CD8-positive, alpha-beta T cell (primary cell): ENCODE measurements at places on chromosomes 6 and 20. TPM values are rescaled to one million over a fixed set of nuclear protein-coding genes. Genes with fewer than 3 reads are reported as not detected.

DNA sequence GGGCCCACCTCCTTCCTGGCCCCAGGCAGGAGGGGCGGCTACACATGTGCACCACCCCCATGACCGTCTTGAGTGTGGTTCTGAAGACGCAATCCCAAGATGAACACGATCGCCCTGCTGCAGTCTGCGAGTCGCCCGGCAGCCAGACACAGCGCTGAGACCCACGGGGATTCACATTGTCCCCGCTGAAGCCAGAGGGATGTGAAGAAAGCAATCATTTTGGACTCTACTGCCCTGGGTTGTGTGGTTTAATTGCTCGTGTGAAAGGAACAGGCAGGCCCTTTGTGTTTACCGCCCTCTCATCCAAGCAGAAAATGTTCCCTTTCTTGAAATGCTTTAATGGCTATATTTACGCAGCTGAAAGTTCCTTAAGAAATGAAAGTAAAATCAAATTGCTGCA, 279.5 kb downstream of the TAF4 start:
- DNase-seq, result no peak

- DNase-seq, result no peak
These were observed 86.6 kb upstream of the PAX1 start for GRCh38 chr20:21618759-21619416.

DNA sequence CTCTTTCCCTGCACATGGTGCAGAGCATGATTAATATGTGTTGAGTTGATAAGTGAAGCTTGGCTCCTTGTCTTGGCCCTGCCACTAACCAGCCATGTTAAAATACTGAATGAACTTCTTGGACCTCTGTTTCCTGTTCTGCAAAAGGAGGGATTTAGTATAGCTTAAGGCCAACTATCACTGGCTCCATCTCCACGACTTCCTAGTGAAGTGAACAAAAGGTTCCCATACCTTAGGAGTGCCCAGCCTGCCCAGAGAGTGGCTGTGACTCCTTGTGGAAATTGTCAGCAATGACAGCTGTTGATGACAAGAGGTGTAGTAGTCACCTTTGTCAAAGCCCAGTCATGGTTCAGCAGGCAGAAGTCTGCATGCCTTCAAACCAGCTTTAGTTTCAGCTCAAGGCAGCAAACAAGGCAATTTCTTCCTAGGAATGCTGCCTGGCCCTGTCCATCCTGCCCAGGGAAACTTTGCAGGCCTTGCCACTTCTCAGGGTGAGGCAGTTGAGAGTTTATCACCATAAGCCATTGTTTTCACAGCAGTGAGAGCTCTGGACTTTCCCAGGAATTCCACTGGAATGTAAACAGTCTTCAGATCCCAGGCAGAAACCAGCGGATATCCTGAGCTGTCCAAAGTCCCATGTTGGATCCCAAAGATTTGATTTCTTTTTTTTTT, 169.7 kb upstream of the TNFAIP3 start:
- no peak for DNase-seq

OR5V1 gene
- not detected for total RNA-seq

RAB44 gene
- total RNA-seq, result 0.08 TPM

DNA sequence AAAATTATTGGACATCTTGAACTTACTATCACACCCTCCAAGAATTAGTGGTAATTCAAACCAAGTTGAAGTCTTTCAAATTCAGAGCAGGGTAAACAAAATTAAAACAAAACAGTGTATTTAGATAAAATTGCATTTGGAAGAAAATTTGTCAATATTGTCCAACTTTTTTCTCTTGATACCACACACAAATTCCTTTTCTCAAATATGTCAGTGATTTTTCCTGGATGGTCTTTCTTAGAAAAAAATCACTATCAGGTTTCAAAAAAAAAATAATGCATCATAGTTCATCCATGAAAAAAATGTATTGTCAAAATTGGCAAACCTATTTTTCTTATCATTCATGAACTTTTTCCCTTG, 667.1 kb downstream of the TENT5A start:
- DNase-seq, result no peak

GRCh38 chr6:21604081-21604480, 10.5 kb downstream of the SOX4 start:
- no peak for DNase-seq

DNA sequence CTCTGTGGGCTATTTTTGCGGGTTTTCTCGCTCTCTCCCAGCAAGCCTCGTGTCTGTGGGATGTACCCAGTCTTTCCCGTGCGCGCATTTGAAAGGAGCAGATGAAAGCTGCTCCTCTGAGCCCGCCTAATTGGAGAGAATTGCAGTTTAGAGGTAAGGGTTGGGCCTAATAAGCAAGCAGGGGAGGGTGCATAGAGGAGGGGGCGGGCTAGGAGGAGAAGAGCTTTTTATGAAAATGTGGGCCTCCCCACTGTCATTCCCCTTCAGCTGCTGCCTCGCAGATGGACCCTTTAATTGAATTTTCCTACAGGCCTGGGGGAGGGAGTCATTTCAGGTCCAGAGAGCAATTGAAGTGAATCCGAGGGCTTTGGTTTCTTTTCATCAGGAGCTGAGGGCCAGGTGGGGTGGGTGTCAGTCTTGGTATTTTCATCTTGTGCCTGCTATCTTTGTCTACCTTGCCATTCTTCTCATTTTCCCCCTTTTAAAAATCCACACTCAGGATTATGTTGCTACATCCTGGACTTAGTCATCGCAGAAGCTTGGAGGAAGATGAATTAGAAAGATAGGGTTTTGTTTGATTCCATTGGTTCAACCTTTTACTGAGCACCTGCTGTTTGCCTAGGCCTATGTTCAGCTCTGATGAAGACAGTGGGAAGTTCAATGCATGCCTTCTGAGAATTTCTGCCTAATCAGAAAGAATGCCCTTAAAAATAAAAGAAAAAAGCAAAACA, 423.4 kb downstream of the CD83 start:
- no peak for DNase-seq

DNA sequence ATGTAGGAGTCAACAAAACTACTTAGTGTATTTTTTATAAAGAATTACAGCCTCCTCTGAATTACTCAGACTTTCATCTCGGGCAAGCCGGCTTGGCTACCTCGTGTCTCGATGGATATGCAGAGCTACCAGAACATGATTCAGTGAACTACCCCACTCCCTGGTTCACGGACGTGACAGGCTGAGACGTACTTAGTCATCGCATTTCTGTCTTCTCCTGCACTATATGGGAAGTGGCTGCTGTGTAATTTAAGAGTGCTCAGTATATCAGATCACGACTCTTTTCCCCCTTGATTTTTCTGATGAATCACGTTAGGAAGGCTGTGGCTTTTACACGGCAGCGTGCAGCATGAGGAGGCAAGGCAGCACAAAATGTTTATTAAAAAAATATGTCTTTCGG, 302.7 kb upstream of the ZFP64 start:
- DNase-seq, result peak; percentile 29

VSX1 gene
- total RNA-seq, result not detected

GRCh38 chr20:49418809-49419208, 63.7 kb downstream of the KCNB1 start:
- no peak for DNase-seq

DNA sequence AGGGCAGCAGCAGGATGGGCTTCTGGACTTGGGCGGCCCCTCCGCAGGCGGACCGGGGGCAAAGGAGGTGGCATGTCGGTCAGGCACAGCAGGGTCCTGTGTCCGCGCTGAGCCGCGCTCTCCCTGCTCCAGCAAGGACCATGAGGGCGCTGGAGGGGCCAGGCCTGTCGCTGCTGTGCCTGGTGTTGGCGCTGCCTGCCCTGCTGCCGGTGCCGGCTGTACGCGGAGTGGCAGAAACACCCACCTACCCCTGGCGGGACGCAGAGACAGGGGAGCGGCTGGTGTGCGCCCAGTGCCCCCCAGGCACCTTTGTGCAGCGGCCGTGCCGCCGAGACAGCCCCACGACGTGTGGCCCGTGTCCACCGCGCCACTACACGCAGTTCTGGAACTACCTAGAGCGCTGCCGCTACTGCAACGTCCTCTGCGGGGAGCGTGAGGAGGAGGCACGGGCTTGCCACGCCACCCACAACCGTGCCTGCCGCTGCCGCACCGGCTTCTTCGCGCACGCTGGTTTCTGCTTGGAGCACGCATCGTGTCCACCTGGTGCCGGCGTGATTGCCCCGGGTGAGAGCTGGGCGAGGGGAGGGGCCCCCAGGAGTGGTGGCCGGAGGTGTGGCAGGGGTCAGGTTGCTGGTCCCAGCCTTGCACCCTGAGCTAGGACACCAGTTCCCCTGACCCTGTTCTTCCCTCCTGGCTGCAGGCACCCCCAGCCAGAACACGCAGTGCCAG, at the start of gene TNFRSF6B:
Gene TNFRSF6B (plus strand): TSS at position 25 of the 729 bp plus-strand sequence. CDS start 116 bp downstream, at position 141.
- DNase-seq, result no peak

DNA sequence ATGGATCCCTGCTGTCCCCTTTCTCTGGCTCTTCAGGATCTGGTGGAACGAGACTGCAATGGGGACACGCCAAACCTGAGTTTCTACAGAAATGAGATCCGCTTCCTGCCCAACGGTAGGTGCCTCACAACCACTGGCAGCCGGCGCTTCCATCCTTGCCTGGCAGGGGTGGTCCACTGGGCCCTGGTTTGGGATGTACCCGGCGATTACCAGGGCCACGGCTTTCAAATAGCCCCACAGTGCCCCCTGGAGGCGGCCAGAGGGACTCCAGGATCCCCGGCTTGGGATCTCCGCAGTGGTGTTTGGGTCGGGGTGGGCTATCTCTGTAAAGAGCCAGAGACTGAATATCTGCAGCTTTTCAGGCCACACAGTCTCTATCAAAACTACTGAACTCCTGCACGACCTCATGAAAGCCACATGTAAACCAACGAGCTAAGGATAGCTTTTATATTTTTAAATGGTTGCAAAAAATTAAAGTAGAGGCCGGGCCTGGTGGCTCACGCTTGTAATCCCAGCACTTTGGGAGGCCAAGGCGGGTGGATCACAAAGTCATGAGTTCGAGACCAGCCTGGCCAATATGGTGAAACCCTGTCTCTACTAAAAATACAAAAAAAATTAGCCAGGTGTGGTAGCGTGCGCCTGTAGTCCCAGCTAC, 3.7 kb downstream of the OGFR start:
- peak; percentile 85 for DNase-seq

GRCh38 chr6:155444120-155444917, 11.3 kb downstream of the NOX3 start:
- no peak for DNase-seq

ADIG gene
- total RNA-seq, result not detected

GRCh38 chr6:11144393-11144851, 32.9 kb upstream of the ERVFRD-1 start:
- DNase-seq, result peak; percentile 78

DNA sequence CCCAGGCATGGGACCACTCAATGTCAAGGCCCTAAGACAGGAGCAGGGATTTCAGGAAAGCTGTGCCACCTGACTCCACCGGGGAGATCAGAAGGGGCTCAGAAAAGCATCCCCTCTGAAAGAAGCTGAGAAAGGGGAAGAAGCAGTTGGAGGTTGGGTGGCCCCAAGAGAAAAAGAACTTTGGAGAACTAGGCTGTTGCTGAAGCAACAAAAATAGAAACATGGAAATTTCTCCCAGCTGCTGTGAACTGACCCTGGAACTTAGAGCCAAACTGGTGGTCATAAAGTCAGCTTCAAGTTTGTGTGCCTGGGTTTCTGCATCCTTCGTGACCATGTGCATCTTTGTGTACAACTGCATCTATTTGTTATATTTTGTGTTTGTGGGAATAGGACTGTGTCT, 534.5 kb downstream of the MAFB start:
- DNase-seq, result no peak

CALHM6 gene
- 3.4 TPM for total RNA-seq

DACT2 gene
- total RNA-seq, result not detected

GRCh38 chr6:152223636-152224035, 413.5 kb downstream of the SYNE1 start:
- DNase-seq, result no peak

HTR1E gene
- total RNA-seq, result not detected

GRCh38 chr6:2971420-2972218, at the start of gene SERPINB6:
TSS of gene SERPINB6 (minus strand) at chr6:2971567. CDS start at chr6:2959332, 12,235 bp downstream.
- DNase-seq, result peak; percentile 49

DNA sequence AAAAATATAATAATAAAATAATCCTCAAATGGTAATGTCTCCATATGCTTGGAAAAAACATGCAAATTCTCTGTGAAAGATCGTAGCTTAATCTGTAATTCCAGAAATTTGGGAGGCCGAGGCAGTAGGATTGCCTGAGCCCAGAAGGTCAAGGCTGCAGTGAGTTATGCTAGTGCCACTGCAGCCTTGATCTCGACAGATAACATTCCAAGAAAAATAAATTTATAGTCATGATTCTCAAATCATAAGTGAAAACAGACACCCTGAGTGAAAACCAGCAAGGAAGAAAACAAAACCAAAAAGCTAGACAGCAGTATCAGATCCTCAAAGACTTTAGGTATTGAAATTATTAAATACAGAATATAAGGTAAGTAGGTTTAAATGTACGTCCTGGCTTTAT, 3.8 kb upstream of the MUC21 start:
- no peak for DNase-seq

ALDH8A1 gene
- 0.43 TPM for total RNA-seq

- no peak for DNase-seq
These were observed 432 bp upstream of the KHDRBS2 start for GRCh38 chr6:62286470-62286843.

GRCh38 chr6:13712599-13712898, 914 bp upstream of the RANBP9 start:
- peak; percentile 10 for DNase-seq

RAET1G gene
- not detected for total RNA-seq

FUCA2 gene
- 2.2 TPM for total RNA-seq

GRCh38 chr6:142387997-142388815, 86.4 kb downstream of the ADGRG6 start:
- no peak for DNase-seq

ABHD16B gene
- total RNA-seq, result not detected

GRCh38 chr20:38303908-38304379, at the start of gene BPI:
TSS of gene BPI (plus strand) at chr20:38304156. CDS start at chr20:38304224, 68 bp downstream.
- no peak for DNase-seq

GRCh38 chr6:137353346-137353745, 134.2 kb upstream of the IFNGR1 start:
- no peak for DNase-seq

DNA sequence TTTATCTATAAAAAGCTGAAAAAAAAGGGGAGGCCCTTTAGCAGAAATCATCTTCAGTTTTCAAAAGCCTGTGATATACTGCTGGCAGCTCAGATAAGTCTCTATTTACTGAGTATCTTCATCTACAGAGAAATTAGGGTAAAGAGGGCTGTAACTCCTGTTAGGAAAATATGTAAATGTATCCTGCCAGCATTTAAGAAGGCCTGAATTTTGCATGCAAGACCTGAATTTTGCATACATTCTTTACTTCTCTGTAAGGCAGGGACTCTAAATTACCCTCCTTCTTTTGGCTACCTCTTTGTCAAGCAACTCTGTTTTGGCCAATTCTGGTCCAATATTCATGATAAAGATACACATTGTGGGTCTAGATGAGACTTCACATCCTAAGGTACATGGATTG, 150.6 kb upstream of the SPACA1 start:
- no peak for DNase-seq

DNA sequence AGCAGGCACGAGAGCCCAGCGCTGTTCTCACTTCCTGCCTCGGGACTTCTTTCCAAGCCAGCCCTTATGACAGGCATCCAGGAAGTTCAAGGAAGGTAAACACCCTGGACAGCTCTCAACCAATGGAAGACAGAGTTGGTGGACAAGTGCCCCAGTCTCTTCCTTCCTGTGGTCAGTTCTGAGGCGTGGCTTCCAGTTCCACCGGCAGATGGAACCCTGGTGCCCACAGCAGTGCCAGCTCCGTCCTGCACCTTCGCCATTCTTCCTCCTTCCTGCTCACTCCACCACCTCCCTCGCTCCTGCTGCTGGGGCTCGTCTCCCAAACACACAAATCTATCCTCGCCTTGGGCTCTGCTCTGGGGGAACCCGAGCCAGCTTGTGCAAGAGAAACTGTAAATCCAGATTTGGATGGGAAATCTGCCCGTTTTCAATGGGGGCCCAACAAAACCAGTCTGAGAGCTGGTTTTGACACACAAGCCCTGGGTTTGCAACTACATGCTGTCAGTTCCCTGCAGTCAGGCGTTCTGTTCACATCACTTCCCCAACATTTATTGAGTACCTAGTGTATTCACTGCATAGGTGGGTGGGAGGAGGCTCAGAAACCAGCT, 162.7 kb downstream of the GRM4 start:
- DNase-seq, result no peak
